ENCODE measurements at places on chromosomes 4 and X.

GRCh38 chrX:114964374-114964773 lies 53.0 kb downstream of the IL13RA2 start:
- DNase-seq: no peak

DNA sequence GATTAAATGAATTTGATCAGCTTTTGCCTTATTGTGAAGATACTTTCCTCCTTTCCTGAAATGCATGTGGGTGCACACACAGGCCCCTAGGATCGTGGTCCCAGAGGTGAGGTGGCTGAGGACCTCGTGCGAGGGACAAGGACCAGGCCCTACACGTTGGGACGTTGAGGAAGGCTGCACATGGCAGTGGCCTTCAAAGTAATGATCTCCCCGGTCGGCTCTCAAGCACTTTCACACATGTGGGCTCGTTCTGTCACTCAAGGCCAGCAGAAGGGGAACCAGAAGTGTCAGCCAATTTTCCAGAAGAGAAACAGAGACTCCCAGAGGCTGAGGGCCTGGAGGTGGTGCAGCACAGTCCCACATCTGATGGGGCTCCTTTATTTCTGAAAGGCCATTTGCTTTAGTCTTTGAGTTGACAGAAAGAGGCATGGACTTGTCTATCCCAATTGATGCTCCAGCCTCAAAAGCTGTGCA lies 196.8 kb downstream of the AFAP1 start:
- no peak for DNase-seq

DNA sequence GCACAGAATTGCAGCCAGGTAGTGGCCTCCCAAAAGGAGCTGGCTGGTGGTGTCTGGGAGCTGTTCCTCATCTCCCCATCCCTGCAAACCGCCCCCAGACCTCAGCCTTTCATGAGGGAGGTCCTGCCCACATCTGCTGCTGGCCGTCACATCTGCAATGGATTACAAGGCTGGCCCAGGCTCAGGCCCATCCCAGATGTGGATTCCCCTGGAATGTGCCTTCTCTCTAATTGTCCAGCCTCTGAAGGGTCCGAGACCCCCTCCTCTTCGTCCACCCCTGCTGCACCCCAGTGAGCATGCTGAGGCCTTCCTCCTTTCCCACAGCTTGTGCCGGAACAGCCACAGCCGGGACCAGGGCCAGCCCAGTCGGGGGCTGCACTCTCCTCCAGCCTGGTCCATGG lies 115.0 kb upstream of the NALF2 start:
- no peak for DNase-seq

DNA sequence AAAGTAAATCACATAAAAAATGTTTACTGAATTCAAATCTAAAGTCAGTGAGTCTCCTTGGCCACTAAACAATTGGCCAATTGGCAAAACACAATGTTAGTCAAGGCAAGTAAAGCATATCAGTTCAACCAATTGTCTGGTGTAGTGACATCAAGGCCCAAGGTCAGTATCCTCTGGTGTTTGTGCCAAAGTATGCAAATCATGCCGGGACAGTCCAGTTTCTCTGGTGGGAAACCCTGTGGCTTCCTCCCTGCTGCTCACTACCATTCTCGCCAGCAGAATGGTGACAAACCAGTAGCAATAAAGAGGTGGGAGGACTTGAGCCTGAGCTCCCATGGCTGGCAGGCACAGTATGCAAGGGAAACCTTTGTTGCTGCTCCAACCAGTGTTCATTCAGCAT lies 314.9 kb upstream of the FGF13 start:
- no peak for DNase-seq

GRCh38 chrX:70476934-70477733 lies 32.5 kb downstream of the DLG3 start:
- DNase-seq: no peak

- no peak for DNase-seq
Observed at GRCh38 chr4:147370473-147370872, 110.4 kb upstream of the EDNRA start.

DNA sequence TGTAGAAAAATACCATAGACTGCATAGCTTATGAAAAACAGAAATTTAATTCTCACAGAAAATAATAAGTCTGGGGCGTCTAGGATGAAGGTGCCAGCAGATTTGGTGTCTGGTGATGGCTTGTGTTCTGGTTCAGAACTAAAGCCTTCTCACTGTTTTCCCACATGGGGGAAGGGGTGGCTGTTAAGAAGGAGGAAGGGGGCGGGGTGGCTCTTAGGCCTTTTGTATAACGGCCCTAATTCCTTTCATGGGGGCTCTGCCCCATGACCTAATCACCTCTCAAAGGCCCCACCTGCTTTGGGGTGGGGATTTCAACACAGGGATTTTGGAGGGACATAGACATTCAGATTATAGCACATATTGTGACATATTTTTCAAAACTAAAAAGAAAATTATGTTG lies 173.2 kb upstream of the TECRL start:
- DNase-seq: no peak

GRCh38 chr4:81353861-81354260 lies 117.8 kb downstream of the RASGEF1B start:
- DNase-seq: no peak

- DNase-seq: no peak
Observed at GRCh38 chr4:36222702-36223101, 21.6 kb downstream of the ARAP2 start.

DNA sequence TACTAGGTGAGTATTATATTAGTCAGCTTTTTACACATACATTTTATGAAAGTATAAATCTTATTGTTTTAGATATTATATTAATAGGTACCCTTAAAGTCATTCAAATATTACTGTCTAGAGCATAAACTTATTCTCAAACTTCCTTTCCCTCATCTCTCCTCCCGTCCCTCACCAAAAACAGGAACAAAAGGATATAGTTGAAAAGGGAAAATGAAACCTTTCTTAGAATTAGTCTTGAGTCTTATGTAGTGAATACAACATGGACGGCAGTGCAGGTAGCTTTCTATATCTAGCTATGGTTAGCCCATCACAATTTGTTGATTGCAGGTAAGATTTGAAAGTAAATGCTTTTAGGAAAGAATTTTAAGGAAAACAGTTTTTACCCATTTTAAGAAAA lies 65.6 kb downstream of the RBPJ start:
- DNase-seq: no peak

DNA sequence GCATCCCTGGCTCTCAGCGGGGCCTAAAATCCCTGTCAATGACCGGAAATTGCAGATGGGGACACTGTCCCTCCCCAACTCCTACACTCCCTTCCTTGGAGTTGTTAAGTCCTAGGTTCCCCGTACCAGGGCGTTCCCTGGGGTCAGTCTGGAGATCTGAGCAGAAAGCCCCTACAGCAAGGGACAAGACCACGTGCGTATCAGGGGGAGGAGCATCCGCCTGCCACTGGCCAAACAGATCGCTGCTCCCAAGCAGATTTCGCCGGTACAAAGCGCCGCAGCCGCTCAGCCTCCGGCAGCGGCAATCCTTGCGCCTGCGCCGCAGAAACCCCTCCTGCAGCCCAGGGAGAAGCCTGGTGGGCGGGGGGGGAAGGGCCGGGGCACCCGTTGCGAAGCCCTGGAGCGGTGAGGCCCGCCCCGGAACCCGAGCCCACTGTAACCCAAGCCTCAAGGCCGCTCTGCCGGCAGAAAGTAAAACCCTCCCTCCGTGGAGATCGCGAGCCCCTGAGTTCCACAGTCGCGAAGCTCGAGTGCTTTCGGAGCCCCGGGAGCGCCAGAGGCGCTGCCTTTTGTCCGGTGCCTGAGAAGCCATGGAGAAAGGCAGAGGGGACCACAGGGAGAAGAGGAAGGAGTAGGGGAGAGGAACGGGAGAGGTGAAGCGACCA lies 2.7 kb downstream of the CRMP1 start:
- no peak for DNase-seq

DNA sequence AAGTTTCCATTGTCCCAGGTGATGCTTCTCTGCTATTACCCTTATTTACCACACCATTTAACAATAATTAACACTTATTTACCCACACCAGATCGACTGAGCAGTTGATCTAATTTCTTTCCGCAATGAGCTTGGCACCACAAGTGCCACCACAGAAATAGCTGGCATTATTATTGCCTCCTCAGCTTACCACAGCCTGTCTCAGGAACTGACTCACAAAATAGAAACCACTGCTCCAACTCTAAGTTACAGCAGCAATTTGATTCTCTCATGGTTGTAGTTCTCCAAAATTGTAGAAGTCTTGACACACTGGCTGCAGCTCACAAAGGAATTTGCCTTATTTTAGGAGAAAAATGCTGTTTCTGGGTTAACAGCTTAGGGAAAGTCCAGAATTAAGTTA lies 22.5 kb downstream of the ZNF721 start:
- DNase-seq: no peak

GRCh38 chr4:126701756-126702155 lies 931.0 kb upstream of the INTU start:
- no peak for DNase-seq

GRCh38 chrX:19595043-19595677 lies 79.9 kb upstream of the MAP3K15 start:
- DNase-seq: no peak

GRCh38 chr4:5711479-5712184 lies 631 bp downstream of the EVC start:
- DNase-seq: no peak

GRCh38 chr4:145316897-145317574 lies 136.6 kb upstream of the OTUD4 start:
- DNase-seq: no peak

DNA sequence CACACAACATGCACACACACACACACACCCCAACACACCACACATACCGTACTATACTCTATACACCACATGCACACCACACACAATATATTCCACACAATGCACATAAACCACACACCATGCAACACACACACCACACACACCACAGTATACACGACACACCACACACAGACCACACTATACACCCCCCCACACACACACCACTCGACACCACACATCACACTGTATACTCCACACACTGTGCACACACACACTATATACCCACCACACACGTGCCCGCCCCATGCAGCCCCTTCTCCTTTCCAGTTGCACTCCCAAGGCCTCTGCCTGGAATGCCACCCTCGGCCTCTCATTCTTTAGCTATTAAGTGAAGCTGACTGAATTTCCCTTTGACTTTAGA lies 148.2 kb upstream of the NOCT start:
- DNase-seq: no peak

DNA sequence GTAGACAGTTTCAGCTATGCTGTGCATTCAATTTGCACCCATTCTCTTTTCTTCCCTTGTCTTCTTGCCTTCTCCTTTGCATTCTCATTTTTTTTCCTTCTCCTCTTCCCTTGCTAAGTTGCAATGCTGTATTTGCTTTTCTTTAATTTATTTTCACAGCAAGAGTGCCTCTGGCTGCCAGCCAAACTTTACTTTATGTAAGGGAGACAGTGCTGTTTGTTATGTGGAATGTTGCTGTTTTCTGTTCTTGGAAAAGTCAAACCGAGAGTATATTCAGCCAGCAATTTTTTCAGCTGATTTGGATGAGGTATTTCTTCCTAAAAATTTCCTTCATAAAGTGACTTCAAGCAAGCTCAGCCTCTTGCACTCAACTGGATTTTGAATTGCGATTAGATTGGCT lies 1293.4 kb downstream of the ARAP2 start:
- DNase-seq: no peak

DNA sequence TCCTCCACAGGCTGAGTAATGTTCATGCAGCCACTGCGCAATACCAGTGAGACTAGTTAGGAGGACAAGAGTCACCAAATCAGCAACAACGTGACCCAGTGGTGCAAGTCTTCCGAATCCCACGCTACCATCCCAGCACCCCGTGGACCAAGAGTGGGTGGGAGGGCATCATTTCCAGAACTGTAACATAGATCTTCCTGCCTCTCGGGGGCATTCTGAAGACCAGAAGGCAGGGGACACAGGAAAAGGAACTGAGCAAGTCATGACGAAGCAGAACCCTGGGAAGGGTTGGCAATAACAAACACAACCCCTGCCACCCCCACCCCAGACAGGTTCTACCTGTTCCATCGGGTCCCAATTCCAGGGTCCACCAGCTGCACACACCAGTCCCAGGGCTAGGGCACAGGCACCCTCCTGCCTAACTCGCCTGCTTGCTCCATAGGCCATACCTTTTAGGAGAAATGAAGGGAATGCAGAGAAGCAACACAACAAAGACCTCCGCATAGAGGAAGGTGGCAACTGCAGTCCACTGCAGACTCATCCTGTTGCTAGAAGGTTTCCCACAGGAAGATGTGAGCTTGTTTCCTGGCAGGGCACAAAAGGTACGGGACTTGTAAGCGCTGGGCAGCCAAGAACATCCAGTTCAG lies 1.4 kb downstream of the BCAP31 start:
- DNase-seq: no peak

DNA sequence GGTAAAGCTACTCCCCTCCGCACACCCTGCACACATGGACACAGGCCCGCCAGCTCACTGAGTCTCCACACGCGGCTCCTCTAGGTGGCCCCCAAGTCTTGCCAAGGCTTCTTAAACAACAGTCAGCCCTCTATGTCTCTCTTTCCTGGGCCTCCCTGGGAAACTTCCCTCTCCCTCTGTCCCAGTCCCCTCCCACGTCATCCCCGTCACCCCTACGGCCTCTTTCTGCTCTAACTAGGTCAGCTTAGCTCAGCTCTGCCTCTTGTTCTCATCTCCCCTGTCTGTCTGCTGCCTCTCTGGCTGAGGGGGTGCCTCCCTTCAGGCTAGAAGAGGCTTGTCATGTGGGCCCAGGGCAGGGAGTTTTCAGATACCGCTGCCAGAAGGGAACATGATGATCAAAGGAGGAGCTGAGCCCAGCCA lies 38.8 kb downstream of the SEPTIN6 start:
- DNase-seq: no peak

GRCh38 chrX:39591099-39591498 lies 506.7 kb downstream of the BCOR start:
- no peak for DNase-seq

DNA sequence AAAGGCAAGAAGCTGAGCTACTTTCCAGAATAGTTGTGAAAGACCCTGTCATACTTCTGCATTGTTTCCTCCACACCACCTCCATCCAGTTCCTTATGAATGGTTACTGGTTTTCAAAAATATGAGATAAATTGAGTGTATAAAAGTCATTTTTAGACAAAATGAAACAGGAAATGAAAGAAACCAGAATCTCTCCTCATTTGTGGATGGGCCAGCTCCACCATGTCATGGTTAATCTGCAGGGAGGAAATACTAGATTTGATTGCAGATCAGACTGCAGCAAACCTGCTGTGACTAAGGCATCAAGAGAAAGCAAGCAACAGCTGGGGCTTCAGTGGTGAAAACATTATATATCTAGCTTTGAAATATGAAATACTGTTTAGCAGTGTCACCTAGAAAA lies 23.8 kb downstream of the F9 start:
- no peak for DNase-seq

DNA sequence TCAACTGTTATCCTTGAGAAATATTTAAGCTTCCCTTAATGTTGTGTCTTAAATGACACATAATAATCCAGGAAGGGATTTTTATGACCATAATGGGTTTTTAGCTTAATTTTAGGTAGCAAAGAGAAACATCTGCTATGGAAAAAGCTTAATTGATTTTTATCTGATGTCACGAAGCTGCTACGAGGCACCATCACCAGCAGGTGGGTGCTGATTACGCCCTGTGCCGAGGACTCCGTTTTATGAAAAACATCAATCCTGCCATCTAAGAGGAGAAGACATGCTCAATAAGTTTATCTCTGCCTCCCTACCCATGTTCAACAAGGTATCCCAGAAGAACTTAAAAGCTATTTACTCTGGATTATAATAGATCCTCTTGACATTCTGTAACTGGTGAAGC lies 280.6 kb upstream of the ZFP42 start:
- no peak for DNase-seq

- no peak for DNase-seq
Observed at GRCh38 chr4:104064646-104065577, 345.1 kb upstream of the TACR3 start.

GRCh38 chr4:181637186-181638105 lies 605.8 kb upstream of the TENM3 start:
- no peak for DNase-seq

Data from activated CD4-positive, CD25-positive, alpha-beta regulatory T cell (primary cell).